ENCODE measurements at places on chromosomes 4 and X.

DNA sequence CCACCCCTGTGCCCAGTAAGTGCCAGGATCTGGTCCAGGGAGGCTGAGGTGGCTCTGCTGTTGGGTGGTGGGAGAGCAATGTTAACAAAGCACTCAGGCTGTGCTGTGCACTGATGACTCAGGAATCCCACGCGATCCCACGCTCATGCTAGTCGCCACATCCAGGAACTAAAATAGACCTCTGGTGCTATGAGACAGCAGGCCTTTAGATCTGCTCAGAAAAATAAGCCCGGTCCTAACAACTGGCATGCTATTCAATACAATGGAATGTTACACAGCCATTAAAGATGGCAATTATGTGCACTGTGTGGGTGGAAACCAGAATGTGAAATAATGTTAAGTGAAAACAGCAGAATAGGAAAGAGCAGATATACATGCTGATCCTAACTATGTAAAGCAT lies 26.0 kb downstream of the ARL13A start:
- H3K4me1 ChIP-seq = no peaks in the 10 kb centered on the region
- no peak overlapping the region for H3K27ac ChIP-seq
- DNase-seq = no peak
- no peaks in the 10 kb centered on the region for H3K27me3 ChIP-seq
- H3K36me3 ChIP-seq = no peaks in the 10 kb centered on the region
- H3K4me3 ChIP-seq = no peak overlapping the region

GRCh38 chr4:15253349-15253748 lies 174.5 kb upstream of the C1QTNF7 start:
- H3K27me3 ChIP-seq = no peaks in the 10 kb centered on the region
- H3K4me1 ChIP-seq = peaks cover 10% of the 10 kb centered on the region
- H3K27ac ChIP-seq = peak overlapping the region; percentile 29
- no peaks in the 10 kb centered on the region for H3K36me3 ChIP-seq

GRCh38 chr4:107518076-107518475 lies 202.0 kb downstream of the PAPSS1 start:
- no peaks in the 10 kb centered on the region for H3K27me3 ChIP-seq
- H3K4me1 ChIP-seq = no peaks in the 10 kb centered on the region
- H3K36me3 ChIP-seq = no peaks in the 10 kb centered on the region
- DNase-seq = no peak
- H3K27ac ChIP-seq = no peak overlapping the region

- H3K27me3 ChIP-seq = no peaks in the 10 kb centered on the region
- no peak overlapping the region for H3K27ac ChIP-seq
- no peaks in the 10 kb centered on the region for H3K4me1 ChIP-seq
- no peak for DNase-seq
- H3K4me3 ChIP-seq = no peak overlapping the region
Observed at GRCh38 chr4:36054694-36055422, 189.5 kb downstream of the ARAP2 start.

DNA sequence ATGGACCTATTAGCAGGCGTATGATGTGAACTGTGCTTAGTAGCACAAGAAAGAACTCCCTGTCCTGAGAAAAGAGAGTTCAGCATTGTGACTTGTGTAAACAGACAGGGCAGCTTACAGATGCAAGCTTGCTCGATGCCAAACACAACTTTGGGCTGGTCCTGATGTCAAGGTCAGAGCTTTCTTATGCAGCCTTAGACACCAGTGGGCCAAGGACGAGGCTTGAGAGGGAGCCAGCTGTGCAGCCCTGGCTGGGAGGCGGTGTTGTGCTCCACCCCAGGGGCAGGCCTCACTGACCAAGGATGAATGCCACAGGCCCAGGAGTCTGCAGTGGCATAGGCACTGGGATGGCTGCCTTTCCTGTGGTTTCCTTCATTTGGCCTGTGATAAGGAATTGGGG lies 35.4 kb downstream of the JADE1 start:
- peak overlapping the region; percentile 63 for H3K27ac ChIP-seq
- peaks cover 60% of the 10 kb centered on the region for H3K36me3 ChIP-seq
- DNase-seq = no peak
- no peak overlapping the region for H3K4me3 ChIP-seq
- peaks cover 7% of the 10 kb centered on the region for H3K4me1 ChIP-seq

Measured in suprapubic skin (tissue), 4 donors.